ENCODE measurements at places on chromosomes 7 and 10.

DNA sequence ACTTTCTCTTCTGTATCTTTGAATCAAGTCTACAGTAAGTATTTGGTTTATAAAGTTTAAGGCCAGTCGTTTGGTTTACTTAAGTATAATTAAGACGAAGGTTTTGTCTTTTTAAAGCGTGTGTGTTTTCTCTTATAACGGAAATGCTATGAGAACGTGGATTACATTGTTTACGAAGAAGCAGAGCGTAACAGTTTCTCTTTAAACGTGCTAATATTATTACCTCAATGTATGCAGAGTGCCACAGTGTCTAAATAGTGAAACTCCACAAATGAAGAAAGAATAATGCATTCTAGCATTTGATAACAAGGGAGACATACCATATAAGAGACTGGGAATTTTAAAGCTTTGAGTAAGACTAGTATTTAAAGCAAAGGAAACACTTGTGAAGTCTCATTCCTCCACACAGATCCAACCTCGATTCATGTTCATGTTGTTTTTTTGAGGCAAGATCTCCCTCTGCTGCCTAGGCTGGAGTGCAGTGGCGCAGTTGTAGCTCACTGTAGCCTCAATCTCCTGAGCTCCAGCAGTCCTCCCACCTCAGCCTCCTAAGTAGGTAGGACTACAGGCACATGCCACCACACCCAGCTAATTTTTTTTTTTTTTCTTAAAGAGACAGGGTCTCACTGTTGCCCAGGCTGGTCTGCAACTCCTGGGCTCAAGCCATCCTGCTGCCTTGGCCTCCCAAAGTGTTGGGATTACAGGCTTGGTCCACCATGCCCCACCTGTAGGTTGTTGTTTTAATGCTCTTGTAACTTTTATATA is 75.1 kb downstream of the ANKRD61 start:
- DNase-seq, result no peak

DNA sequence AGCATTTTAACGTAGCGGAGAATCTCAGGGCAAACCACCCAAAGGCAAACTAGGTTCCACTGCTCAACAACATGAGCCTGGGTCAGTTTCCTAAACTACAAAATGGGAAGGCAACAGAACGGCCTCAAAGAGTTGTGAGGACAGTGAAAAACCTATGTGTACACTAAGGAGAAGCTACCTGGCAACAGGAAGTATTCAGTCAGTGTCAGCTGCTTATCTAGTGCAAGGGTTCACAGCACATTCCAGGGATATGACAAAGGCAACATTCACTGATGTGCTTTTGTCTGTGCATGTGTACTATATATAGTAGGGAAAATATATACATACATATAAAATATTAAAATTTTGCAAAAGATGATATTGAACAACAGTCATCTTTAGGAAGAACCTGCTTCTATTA is 17.2 kb downstream of the NUDCD3 start:
- no peak for DNase-seq

GRCh38 chr10:23065181-23065948 is 30.0 kb upstream of the MSRB2 start:
- no peak for DNase-seq

GRCh38 chr10:102504179-102504975 is 605 bp downstream of the SUFU start:
- DNase-seq, result peak; percentile 20

- DNase-seq, result peak; percentile 51
Measured at GRCh38 chr7:149126662-149127266, 640 bp upstream of the ZNF425 start.

DNA sequence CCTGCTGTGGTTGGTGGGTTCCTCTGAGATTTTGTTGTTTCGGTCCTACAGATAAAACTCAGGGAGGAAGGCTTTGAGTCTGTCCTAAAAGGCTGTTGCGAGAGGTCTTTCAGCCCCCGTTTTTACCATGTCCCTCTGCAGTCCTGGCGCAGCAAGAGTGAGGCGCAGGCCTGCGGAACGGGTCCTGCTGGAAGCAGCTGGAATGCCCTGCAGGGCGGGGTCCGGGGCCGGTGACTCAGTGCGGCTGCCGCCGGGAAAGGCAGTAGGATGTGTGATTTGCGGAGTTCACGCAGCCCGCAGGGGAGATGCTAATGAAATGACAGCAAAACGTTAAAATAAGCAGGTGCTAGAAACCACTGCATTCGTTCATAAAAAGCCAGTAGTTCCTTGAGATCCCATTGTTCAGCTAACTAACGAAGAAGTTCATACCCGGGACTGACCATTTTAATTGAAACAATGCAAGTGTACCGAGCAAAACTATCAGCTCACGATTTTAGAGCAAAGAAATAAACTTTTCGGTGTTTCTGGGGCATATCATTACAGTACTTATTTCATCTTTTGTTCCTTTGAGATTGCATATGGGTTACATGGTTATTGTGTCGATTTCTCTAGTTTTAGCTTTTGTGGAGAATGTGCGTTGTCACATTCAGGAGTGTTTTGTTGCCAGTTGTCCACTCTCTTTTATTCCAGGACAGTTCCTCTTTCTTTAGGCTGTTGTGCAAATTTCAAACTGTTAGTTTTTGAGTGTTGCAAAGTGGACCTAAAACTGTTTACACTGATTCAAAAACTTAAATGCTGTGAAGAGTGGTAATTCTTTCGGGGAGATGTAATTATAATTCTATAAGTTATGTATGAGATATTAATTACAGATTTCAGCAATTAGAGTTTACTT is 783 bp downstream of the ANLN start:
- no peak for DNase-seq

- DNase-seq, result peak; percentile 10
Measured at GRCh38 chr7:39414224-39415035, 151.8 kb upstream of the YAE1 start.

DNA sequence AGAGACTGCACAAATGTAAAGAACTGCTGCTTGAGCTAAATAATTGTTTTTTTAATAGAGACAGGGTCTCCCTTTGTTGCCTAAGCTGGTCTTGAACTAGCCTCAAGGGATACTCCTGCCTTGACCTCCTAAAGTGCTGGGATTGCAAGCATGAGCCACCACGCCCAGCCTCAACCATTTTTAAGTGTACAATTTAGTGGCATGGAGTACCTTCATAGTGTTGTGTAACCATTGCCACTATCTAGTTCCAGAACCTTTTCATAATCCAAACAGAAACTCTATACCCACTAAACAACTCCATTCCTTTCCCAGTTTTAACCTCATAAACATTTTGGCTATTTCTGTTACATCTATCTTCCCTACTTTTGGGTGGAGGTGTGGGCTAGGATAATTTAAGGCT is 6.7 kb downstream of the EIF4H start:
- DNase-seq, result no peak

DNA sequence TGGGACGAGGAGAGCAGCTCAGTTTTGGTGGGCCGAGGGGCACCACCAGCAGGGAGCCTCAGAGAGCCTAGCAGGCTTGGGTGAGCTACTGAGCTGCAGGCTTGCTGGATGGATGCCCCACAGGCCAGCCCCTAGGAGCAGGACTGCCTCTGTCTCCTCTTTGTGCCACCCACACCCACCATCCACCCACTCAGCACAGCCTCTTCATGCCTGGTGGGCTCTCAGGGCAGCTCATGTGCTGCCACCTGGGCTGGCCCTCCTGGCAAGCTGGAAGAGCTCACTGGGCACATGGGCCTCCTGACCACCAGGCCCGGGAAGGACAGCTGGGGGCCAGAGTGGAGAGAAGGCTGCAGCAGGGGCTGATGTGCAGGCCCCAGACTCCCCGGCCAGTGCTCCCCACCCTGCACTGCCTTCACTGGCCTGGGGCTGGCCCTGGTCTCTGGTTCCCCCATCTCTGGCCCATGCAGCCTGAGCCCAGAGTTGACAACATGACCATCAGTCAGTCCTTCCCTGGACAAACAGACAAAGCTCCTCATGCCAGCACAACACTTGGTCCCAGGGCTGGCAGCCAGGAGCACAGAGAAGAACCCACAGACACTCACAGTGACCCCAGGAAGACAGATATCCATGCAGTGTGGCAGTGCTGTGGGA is 8.2 kb downstream of the RASGEF1A start:
- no peak for DNase-seq

DNA sequence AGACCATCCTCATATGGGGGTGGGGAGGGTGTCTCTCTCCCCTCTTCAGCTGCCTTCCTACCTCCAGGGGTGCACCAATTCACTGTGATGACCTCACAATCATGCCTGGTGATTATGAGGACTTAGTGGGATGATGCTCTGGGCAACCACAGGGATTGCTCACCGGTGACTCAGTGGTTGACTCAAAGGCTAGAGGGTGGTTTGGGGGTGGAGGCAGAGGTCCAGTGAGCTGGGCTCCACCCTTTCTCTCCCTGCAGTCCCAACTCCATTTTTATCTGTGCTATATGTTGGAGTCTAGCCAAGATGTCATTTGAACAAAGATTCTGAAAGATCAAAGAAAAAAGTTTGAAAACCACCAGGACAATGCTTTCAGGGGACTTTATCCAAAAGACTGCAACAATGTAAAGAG is 286.9 kb downstream of the KCNMA1 start:
- DNase-seq, result no peak

DNA sequence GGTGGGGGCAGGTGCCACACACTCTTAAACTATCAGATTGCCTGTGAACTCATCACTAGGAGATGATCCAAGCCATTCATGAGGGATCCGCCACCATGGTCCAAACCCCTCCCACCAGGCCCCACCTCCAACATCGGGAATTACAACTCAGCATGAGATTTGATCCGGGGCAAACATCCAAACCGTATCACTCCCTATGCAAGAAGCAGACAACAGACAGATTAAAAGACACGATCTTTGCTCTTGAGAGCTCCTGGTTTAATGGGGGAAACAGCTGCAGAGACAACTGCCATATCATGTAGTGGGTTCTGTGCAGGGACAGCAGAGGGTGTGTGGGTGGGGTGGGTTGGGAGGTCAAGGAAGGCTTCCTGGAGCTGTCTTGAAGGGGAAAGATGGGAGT is 123.6 kb downstream of the EMX2 start:
- no peak for DNase-seq

DNA sequence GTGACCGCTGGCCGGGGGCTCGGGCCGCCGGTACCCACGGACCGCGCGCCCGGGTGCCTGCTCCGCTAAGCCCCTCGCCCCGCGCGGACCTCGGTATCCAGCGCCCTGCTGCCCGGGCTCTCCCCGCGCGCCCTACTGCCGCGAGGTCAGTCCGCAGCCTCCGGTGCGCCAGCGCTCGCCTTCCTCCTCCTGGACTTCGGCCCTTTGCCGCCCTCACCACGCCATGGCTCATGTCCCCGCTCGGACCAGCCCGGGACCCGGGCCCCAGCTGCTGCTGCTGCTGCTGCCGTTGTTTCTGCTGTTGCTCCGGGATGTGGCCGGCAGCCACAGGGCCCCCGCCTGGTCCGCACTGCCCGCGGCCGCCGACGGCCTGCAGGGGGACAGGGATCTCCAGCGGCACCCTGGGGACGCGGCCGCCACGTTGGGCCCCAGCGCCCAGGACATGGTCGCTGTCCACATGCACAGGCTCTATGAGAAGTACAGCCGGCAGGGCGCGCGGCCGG is 483 bp downstream of the GDF10 start:
- DNase-seq, result no peak

GRCh38 chr10:127963136-127963535 is 56.2 kb downstream of the PTPRE start:
- no peak for DNase-seq

- no peak for DNase-seq
Measured at GRCh38 chr10:5540080-5540479, 15.3 kb downstream of the CALML3 start.

DNA sequence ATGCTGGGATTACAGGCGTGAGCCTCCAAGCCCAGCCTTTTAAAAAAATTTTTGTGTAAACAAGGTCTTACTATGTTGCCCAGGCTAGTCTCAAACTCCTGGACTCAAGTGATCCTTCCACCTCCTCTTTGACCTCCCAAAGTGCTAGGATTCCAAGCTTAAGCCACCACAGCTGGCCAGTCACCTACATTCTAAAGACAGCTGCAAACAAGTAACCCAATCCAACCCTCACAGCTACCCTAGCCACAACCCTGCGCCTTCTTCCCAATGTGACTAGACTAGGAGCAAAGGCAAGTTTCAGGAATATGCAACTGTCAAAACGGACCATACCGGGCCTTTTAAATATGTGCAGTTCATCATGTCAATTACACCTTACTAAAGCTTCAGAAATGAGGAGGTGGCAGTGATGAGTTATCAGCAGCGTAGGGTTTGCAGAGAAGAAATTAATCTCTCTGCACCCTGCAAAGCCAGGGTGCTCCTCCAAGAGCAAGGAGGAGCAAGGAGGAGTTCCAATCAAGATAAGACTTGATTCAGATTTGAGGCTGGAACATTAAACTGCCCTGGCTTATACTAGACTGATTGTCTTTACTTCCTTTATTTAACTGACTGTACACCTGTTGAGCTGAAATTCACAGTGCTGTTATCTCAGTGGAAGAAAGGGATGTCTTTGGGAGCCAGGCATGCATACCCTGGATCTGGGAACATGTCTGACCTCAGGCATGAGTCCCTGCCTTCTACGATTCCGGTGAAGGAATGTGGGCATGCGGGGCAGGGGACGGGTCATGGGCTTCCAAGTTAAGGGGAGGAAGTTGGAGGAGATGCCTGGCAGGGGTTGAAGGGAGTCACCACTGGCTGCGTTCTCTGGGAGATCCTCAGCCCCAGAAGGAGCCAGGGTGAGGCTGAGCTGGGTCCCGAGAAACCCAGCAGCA is 15.5 kb upstream of the TMEM120A start:
- no peak for DNase-seq

- no peak for DNase-seq
Measured at GRCh38 chr10:92834331-92834730, 14.0 kb upstream of the EXOC6 start.

DNA sequence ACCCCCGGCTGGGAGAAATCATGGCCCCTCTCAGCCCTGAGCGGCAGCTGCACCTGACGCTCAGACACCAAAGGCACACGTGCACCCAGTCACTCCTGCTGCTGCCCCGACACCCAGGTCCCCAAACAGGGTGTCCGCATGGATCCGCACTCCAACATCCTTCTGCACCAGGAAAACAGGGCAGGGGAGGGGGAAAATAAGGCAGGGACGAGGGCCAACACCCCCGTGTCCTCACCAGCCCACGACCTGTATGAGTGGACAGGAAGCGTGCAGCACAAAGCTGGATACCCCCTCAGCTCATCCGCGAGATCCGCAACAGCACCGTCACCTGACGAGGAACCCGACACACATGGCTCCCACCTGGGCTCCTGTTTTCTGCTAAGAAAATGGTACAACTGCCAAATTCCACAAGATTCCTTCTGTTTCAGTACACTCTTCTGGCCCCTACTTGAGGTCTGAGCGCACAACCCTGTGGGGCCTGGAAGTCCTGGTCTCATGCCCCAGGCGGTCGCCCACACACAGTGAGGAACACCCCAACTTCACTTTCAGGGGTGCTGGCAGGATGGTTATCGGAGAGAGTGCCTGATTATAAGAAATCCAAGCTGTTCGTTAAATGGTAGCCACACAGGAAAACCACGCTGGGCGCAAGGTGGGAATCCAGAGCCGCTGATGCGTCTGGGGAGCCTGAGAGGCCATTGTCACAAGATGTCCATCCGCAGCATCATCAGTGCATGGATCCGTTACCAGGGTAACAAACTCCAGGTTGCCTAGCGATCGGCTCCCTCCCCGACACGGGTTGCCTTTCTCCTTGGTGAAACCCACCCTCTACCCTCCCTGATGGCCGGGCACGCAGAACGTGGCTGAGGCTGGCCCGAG is 63.6 kb downstream of the ZRANB1 start:
- no peak for DNase-seq

- no peak for DNase-seq
Measured at GRCh38 chr7:33130184-33130583, 820 bp downstream of the BBS9 start.

All from activated CD4-positive, alpha-beta T cell treated with anti-CD3 and anti-CD28 coated beads for 24 hours (primary cell).